GM12892 (cell line): ENCODE measurements at places on chromosomes 12 and 14.

DNA sequence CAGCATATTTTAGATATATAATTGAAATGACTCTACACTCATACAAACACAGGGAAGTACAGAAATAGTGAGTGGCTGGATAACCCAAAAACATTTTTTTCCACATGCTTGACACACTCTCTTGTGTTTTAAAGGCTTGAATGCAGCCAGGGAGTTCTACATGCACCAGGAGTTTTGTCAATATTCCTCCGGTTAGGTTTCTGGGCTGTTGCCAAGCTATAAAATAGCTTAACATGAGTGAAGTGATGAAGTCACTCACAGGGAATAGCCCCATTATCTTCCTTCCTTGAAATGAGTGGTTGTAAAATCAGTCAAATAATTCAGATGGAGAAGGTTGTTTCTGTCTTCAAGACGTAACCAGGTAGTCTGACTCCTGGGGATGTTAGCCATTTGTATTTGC is 582.7 kb downstream of the SLC6A15 start:
- DNase-seq = no peak

- DNase-seq = no peak
Measured at GRCh38 chr14:75298187-75298965, 19.7 kb downstream of the FOS start.

- no peak for DNase-seq
Measured at GRCh38 chr14:94774344-94775090, 4.6 kb upstream of the GSC start.

DNA sequence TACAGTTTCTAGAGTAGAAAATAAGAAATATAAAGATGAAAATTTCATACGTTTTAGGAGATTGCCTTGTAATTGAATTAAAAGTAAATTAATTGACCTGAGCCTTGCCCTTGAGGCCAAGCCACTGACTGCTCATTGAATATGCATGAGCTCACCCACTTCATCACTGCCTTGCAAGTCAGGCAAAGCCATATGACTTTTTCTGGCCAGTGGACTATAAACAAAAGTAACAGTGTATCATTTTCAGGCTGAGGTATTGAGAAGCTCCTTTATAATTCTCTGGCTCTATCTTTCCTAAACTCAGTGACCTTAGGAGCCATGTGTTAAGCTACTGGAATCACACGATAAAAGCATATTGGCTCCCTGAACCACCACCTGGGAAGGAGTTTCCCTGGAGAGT is 369.3 kb downstream of the NUAK1 start:
- DNase-seq = no peak

DNA sequence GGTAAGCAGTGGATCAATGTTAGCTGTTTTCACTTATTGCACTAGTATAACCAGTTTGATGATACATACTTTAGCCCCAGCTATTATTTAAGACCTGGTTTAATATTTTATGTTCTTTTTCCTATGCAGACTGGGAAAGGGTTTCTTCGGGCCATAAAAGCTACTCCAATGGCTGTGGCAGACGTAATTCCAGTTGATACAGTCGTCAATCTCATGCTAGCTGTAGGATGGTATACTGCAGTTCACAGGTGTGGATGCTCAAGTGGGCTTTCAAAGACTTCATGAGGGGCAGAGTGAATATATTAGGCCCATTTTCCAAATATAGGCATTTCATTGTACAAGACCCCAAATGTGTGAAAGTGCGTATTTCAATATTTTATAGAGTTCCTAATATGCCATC is 70.1 kb downstream of the ERGIC2 start:
- DNase-seq = no peak

- DNase-seq = no peak
Measured at GRCh38 chr12:6768990-6769389, 2.8 kb downstream of the PTMS start.

- DNase-seq = no peak
Measured at GRCh38 chr14:51939755-51940301, 49.5 kb upstream of the RTRAF start.

GRCh38 chr12:2449586-2449985 is 345.2 kb upstream of the FKBP4 start:
- no peak for DNase-seq

DNA sequence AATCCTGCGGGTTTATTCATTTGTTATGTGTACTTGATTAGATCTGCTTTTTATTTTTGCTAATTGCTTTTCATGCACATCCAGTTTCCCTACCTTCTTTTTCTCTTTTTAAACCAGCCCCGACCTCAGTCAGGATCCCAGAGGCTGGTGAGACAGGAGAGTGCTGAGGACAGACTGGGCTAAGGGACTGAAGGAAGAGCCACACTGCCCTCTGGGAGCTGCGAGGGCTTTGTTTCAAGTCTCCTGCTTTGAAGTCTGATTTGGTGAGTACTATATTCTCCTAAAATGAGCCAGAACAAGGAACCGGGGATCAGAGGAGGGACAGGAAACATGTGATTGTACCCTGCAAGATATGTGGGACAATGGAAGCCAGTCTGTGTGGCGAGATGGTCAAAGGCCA is 23.9 kb downstream of the PRICKLE1 start:
- no peak for DNase-seq

- no peak for DNase-seq
Measured at GRCh38 chr12:105759149-105759548, 379.6 kb downstream of the NUAK1 start.

- no peak for DNase-seq
Measured at GRCh38 chr14:77306851-77307496, 13.7 kb downstream of the POMT2 start.

DNA sequence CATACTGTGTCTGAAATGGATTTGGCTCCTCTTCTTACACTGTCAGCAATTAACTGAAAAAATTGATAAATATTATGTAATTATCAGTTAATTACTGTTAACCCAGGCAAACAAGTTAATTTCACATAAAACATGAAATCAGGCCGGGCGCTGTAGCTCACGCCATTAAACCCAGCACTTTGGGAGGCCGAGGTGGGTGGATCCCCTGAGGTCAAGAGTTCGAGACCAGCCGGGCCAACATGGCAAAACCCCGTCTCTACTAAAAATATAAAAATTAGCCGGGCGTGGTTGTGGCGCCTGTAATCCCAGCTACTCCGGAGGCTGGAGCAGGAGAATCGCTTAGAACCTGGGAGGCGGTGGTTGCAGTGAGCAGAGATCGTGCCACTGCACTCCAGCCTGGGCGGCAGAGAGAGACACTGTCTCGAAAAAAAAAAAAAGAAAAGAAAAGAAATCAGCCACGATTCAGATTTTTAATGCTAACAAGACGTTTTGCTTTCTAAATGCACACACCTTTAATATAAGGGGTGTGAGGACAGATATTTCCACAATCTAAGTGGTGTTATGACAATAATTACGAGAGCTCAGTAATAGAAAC is 473 bp upstream of the TMEM19 start:
- DNase-seq = no peak

GRCh38 chr12:31594681-31595080 is 3.7 kb upstream of the DENND5B start:
- no peak for DNase-seq

GRCh38 chr12:76595056-76595455 is 35.5 kb upstream of the OSBPL8 start:
- no peak for DNase-seq

DNA sequence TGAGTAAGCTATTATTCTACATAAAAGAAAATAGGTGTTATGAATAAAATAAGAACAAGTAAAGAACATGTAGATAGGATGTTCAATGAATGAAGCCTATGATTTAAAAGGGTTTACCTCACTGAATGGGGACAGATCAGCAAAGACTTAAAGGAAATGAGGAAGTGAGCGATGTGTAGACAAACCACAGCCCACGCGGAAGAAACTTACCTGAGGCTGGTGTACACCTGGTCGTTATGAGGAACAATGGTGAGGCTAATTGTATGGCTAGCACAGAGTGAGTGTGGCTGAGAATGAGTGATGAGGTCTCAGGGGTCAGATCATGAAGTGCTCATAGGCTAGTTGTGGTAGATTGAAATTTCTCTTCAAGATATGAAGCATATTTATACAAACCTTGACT is 221.7 kb downstream of the ALG10B start:
- DNase-seq = no peak
